AG20443 (cell line): ENCODE measurements at places on chromosomes 2 and 18.

GRCh38 chr2:200786826-200787225 lies 24.9 kb upstream of the BZW1 start:
- DNase-seq = peak; percentile 47

- no peak for DNase-seq
Measured at GRCh38 chr18:33114749-33115148, 325.8 kb downstream of the CCDC178 start.

GRCh38 chr2:1864981-1865421 lies 120.7 kb upstream of the PXDN start:
- peak; percentile 31 for DNase-seq

DNA sequence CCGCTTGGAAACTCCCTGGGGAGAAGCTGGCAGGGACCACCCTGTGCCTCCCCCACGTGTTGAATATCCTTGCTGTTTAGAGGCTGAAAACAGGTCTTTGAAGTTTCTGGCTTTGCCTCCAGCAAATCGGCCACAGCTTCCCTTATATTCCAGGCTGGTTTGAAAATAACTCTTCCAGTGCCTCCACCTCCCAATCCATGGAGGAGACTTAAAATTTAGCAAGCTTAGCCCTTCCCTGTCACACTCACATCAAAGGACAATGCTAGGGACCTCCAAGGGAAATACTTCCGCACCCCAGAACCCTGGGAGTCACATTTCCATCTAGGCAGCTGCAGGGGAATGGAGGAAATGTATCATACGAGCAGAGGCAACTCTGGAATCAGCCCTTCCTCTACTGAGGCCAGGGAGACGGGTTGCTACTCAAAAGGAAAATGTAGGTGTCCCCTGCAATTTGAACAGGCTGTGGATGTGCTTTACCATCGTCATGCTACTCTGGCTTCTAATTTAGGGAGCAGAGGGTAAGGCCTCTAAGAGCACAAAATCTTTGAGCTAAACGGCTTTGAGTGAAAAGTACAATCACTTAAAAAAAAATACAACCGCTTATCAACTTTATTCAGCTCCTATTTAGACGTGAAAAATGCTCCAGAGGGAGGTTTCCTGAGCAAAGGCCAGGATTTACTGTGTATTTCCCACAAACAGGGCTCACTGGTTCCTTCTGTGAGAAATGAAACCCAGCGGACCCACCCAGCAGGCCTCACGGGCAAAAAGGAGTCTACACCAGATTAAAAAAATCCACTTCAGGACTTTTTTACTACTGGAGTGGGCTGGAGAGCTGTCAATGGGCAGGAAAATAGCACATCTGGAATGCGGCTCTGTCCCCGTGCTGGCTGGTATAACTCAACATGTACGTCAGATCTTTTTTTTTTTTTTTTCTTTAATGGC lies 49.4 kb upstream of the PKDCC start:
- DNase-seq = peak; percentile 40

- DNase-seq = peak; percentile 82
Measured at GRCh38 chr2:215899141-215900074, 113.9 kb downstream of the MREG start.

- no peak for DNase-seq
Measured at GRCh38 chr2:160377204-160377995, 116.2 kb downstream of the RBMS1 start.

DNA sequence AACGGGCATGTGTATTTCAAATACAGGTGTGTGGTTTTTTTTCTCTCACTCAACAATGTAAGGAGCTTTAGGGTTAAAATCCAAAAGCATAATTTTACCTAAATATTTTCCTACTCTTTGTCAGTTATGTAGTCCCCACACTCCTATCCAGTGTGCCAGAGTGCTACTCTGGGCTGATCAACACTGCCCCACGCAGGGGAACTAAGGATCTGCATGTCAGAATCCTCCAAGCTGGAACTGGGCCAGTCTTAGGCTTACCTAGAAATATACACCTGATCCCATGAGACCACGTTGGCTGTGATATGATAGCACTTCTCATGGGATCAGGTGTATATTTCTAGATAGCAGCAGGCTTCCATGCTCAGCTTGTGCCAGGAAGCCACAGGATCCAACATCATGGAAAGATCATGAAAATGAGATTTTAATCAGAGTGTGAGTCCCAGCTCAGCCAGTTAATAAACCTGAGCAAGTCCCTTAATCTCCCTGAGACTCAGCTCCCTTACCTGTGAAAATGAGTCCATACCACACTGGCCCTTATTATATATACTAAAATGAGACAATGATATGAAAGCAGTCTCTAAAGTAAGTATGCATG lies 29.7 kb downstream of the CCDC141 start:
- peak; percentile 17 for DNase-seq

- DNase-seq = peak; percentile 8
Measured at GRCh38 chr18:62101321-62101721, 85.5 kb downstream of the PIGN start.

- DNase-seq = no peak
Measured at GRCh38 chr2:225032246-225032645, 10.0 kb downstream of the DOCK10 start.

DNA sequence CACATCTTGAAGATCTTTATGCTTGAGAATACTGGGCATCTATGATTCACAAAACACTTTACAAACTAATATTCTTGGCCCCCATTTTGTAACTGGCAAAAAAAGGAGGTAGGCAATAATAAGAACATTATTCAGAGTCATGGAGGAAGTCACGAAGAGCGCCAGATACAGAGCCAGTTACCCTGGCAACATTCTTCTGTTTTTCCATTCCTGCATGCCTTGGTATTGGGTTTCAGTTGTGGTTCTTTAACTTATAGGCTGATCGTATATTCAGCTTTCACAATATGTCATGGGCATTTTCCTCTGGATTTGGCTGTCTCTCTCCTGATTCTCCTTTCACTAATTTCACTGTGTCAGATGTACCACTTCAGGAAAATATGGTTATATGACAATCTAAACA lies 234.7 kb downstream of the HRH4 start:
- DNase-seq = peak; percentile 11

DNA sequence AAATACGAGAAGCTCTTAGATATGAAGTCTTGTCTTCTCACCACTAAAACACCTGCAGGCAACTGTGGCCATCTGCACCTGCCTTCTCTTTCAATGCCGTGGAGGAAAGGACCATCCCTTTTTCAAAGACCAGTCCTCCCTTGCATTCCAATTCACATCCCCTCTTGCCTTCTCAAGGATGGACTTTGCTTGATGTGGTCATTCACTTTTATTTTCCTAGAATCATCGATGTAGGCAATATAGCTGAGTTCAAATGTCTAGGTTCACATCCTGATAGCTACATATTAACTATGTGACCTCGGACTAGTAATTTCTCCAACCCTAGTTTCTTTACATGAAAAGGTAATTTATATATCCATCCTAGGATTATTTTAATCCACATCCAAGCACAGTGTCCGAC lies 110.1 kb downstream of the HIBCH start:
- DNase-seq = no peak

- DNase-seq = no peak
Measured at GRCh38 chr2:240134466-240134865, 1.6 kb downstream of the COPS9 start.

DNA sequence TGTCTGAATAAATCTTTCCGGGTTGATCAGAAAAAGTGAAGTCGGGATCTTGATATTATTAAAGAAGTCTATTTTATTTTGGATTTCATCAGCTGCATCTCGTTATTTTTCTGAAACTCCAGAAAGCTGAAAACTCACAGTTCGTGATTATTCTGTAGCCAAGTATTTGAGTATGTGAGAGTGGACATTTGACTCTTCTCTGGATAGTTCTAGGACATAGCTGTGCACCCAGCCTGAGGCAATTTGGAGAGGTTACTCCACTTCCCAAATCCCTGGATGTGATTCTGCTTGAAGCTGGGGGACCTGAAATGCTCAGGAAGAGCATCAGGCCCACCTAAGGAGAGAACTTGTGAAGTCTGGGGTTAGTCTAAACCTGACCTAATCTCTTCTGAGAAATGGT lies 117.6 kb upstream of the PID1 start:
- DNase-seq = no peak

DNA sequence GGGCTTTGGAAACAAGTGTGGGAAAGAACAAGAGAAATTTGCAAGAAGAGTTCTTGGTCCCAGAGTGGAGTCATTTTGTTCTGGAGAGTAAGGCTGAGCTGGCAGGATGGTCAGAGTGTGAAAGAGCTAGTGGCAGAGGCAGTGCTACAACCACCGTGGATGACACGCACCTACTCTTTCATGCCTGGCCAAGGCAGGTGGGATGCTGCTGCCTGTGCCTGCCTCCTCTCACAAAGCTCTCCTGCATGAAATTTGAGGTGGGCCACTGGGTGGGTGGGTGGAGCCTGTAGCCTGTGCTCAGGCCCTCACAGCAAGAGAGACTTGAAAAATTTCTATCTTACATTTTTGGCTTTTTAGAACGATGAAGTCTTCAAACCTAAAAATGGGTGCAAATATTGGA lies 9.4 kb upstream of the INO80C start:
- no peak for DNase-seq

DNA sequence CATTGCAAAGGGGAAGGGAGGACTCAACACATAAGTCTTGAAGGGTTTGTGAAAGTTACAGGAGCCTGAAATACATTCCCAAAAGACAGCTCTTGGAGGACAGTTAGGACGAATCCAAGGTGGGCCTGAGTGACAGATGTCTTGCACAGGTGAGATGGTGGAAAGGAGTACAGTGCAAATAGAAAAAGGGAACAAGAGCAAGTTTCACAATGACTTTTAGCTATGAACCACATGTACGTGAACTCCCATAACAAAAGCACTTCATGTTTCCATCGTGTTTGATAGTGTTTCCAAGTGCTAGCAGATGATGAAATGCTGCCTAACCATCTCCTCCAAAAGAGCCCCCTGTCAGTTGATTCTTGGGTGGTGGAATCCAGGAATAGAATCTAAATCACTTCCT lies 1.8 kb downstream of the IL18RAP start:
- no peak for DNase-seq

DNA sequence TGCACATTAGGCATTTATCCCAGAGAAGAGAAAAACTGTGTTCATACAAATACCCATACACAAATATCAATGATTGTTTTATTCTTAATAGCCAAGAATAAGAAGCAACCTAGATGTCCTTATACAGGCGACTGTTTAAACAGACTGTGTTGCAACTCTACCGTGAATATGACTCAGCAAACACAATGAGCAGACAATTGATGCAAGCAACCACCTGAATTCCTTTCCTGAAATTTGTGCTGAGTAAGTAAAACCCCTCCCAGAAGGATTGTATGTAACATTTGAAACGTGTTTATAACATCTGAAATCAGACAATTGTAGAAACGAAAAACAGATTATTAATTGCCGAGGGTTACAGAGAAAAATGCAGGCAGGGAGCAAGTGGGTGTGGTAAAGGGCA lies 621.9 kb upstream of the SOX11 start:
- DNase-seq = no peak

- peak; percentile 92 for DNase-seq
Measured at GRCh38 chr2:238518172-238518820, 91.6 kb downstream of the ASB1 start.

DNA sequence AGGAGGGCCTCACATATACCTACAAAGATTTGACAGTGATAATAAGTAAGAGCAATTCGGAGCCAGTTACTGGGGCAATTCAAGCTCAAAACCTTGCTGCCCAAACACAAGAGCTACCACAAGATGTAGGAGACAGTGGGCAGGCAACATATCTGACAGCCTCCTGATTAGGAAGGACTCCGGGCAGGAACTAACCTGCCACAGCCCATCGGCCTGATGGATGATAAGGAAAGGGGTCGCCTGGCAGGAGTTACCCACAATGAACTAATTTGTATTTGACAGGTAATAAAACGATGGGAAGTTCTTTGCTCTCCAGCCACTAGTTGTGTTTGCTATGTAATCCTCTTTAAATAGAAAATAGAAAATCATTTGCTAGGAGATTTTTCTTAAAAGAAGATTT lies 100.2 kb downstream of the ARHGAP15 start:
- no peak for DNase-seq

- DNase-seq = peak; percentile 64
Measured at GRCh38 chr2:207869784-207870778, 100.4 kb upstream of the FZD5 start.

DNA sequence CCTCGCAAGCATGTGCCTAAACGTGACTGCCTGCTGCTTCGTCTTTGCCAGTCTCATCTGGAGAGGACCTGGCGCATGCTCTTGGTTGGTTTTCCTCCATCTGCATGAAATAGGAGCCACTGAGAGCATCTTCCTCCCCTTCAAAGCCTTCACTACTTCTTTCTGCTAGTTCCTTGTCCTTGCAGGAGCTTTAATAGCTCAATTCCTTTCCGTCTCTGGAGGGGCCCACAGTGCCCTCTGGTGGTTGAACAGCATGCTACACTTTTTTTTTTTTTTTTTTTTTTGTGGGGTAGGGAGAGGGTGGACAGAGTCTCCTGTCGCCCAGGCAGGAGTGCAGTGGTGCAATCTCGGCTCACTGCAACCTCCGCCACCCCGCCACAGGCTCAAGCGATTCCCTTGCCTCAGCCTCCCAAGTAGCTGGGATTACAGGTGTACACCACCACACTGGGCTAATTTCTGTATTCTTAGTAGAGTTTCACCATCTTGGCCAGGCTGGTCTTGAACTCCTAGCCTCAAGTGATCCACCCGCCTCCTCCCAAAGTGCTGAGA lies 59.6 kb downstream of the SP110 start:
- peak; percentile 79 for DNase-seq

- no peak for DNase-seq
Measured at GRCh38 chr18:45251236-45251635, 364.0 kb upstream of the SLC14A2 start.

DNA sequence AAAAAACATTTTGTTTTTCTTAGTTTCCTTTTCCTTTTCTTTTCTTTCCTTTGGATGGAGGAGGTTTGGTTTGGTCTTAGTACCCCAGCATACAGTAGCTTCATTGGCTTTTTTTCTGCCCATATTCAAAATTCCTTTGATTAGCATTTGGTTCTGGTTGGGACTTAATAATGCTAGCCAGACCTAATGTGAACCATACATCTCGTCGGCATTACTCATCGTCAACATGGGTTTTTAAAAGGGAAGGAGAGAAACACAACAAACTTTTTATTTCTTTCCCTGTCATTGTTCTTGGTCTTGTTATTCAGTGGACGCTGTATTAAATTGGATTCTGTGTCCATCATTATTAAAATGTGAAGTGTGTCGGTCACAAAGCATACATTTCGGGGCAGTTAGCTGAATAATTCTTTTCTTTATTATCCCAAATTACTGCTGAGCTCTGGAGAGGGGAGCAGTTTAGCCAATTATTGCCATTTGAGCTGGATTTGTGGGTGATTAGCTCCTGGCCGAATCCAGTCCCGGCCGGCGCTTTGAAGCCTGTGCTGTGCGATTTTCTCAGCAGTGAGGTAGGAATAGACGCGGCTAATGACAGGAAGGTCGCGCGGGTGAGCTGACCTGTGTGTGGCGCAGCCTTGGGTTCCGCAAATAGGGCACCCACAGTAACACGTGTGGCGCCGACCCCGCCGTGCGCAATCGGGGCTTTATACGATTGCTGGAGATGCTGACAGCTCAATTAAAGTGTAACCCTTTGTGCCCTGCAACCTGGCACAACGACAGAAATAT lies 303.3 kb downstream of the GBX2 start:
- DNase-seq = peak; percentile 52

- DNase-seq = no peak
Measured at GRCh38 chr2:233426619-233427342, 72.5 kb downstream of the DGKD start.
